Activated CD8-positive, alpha-beta memory T cell treated with anti-CD3 and anti-CD28 coated beads, Interleukin-2, amount 10 ng/mL, durations not matched to agents 7 days and 5 days (primary cell): ENCODE measurements at places on chromosomes 3 and 15.

DNA sequence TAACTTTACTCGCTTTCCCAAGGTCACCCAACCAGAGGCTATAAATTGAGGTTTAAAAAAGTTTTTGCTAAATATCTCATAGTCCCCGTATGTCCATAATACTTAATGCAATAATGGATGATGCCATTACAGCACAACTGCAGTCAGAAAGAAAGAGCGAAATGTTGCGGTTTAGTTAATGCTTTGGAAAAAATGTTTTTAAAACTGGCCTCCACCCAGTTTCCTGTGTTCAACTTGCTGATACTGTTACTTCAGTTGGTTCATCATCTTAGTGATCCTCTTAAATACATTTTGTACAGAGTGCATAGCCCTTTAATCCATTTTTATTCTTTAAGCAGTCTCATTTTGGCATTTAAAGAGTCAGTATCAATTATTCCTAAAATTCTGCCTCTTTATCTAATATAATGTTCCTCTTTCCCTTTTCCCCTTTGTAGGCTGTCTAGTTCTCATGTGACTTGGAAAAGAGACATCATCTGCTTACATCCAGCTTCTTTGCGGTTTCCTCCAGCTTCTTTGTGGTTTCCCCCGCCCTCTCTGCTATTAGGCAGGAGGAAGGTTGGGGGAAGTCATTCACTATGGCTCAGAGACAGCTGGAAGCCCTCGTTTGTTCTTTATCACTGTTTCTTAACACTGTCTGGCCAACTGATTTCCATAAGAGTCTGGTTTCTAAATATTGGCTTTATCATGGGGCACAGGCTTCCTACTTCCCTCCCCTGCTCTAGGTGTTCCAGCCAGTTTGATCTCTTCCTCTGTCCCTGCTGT is 154.3 kb downstream of the GOLIM4 start:
- H3K4me3 ChIP-seq = no peak overlapping the region
- no peak for DNase-seq
- H3K36me3 ChIP-seq = no peaks in the 10 kb centered on the region
- H3K4me1 ChIP-seq = no peaks in the 10 kb centered on the region
- no peak overlapping the region for H3K27ac ChIP-seq
- peaks cover 4% of the 10 kb centered on the region for H3K27me3 ChIP-seq

DNA sequence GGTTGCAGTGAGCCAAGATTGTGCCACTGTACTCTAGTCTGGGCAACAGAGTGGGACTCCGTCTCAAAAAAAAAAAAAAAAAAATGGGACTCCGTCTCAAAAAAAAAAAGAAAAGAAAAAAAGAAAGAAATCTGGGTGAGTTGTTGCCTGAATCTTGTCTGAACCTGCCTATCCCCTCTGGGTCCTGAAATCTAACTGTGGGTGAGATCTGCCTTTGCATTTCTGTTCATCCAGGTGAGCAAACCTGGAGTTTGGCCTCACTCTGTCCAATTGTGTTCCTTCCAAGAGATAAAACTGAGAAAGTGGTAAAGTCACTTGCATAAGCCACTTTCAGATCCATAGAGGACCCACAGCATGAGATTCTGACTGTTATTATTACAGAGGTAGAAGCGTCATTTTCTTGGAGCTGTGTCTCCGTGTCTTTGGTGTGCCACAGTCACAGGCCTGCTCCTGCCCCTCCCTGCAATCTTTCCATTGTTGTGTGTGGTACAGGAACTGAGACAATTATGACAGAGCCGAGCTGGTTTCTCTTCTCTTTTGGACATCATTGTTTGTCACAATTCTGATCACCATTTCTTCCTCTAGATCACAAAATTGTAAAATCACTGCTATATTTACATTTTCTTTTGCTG is 235.9 kb downstream of the LPP start:
- DNase-seq = peak; percentile 61
- H3K4me1 ChIP-seq = peaks cover 18% of the 10 kb centered on the region
- H3K27me3 ChIP-seq = no peaks in the 10 kb centered on the region
- H3K4me3 ChIP-seq = no peak overlapping the region
- H3K36me3 ChIP-seq = peaks cover 3% of the 10 kb centered on the region

DNA sequence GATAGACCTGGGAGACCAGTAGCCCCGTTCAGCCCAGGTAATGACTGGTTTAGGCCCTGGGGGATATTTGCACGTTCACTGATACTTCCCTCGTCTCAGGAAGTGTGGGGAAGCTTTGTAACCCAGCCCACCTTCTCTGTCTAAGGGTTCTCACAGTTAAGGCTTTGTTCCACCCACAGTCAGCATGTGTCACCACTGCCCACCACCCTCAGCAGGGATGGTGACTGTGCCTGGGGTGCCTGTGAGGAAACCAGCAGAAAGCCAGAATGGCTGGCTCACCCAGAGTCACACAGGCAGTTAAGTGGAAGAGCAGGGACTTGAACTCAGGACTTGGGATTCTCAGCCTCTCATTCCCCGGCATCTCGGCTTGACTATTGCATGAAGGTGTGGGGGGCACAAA is 5.2 kb downstream of the KBTBD13 start:
- H3K4me1 ChIP-seq = peaks cover 22% of the 10 kb centered on the region
- no peak overlapping the region for H3K4me3 ChIP-seq
- no peaks in the 10 kb centered on the region for H3K36me3 ChIP-seq
- DNase-seq = no peak
- H3K27me3 ChIP-seq = peaks cover 53% of the 10 kb centered on the region

GRCh38 chr3:187888701-187889100 is 143.4 kb upstream of the BCL6 start:
- H3K36me3 ChIP-seq = peaks cover 12% of the 10 kb centered on the region
- H3K27me3 ChIP-seq = peaks cover under 1% of the 10 kb centered on the region
- DNase-seq = no peak
- peaks cover 10% of the 10 kb centered on the region for H3K4me1 ChIP-seq

GRCh38 chr3:192054881-192055280 is 593.9 kb downstream of the PYDC2 start:
- no peak overlapping the region for H3K4me3 ChIP-seq
- no peaks in the 10 kb centered on the region for H3K36me3 ChIP-seq
- no peak for DNase-seq

DNA sequence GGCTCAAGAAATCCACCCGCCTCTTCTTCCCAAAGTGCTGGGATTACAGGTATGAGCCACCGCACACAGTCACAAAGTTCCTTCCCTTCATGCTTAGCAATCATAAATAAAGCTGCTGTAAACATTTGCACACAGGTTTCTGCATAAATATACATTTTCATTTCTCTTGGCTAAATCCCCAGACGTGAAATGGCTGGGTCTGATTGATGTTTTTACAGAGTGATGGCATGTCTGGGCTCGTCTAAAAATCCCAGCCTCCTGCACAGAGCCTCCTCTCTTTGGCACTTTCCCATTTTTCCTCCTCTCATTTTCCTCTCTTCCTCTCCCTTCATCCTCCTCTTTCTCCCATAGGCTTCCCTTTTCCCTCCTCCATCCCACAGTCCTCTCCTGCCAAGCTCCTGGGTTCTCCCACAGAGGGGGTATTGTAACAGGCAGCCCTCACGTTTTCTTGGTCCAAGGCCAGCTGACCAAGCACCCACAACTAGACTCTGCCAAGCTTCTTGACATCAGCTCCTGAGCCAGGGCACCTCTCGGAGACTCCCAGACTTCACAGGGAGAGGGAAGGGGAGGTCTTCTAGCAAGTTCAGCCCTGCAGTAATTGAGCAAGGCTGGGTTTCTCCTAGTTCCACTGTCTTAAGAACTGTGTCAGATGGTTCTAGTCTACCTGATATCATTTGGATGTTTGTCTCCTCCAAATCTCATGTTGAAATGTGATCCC is 10.5 kb upstream of the PLA2G4E start:
- peaks cover 32% of the 10 kb centered on the region for H3K27me3 ChIP-seq
- no peak overlapping the region for H3K27ac ChIP-seq
- no peaks in the 10 kb centered on the region for H3K36me3 ChIP-seq
- no peak overlapping the region for H3K4me3 ChIP-seq

GRCh38 chr3:64070704-64071103 is 47.4 kb upstream of the PSMD6 start:
- no peak overlapping the region for H3K4me3 ChIP-seq
- no peak for DNase-seq
- H3K27ac ChIP-seq = no peak overlapping the region
- peaks cover 37% of the 10 kb centered on the region for H3K27me3 ChIP-seq
- no peaks in the 10 kb centered on the region for H3K36me3 ChIP-seq

DNA sequence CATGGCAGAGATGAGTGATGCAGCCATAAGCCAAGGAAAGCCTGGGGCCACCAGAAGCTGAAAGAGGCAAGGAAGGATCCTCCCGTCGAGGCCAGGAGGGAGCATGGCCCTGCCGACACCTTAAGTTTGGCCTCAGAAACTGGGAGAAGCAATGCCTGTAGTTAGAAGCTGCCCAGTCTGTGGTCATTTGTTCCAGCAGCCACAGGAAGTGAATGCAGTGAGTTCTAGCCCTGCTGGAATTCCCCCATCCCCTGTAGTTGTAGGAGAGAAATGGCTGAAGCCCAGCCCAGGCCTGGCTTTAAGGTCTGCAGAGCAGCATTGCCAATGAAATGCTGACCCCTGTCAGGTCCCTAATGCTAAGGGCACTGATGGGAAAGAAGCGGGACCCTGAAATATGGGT is 12.2 kb upstream of the CHSY1 start:
- peaks cover 14% of the 10 kb centered on the region for H3K27me3 ChIP-seq
- no peak overlapping the region for H3K27ac ChIP-seq

DNA sequence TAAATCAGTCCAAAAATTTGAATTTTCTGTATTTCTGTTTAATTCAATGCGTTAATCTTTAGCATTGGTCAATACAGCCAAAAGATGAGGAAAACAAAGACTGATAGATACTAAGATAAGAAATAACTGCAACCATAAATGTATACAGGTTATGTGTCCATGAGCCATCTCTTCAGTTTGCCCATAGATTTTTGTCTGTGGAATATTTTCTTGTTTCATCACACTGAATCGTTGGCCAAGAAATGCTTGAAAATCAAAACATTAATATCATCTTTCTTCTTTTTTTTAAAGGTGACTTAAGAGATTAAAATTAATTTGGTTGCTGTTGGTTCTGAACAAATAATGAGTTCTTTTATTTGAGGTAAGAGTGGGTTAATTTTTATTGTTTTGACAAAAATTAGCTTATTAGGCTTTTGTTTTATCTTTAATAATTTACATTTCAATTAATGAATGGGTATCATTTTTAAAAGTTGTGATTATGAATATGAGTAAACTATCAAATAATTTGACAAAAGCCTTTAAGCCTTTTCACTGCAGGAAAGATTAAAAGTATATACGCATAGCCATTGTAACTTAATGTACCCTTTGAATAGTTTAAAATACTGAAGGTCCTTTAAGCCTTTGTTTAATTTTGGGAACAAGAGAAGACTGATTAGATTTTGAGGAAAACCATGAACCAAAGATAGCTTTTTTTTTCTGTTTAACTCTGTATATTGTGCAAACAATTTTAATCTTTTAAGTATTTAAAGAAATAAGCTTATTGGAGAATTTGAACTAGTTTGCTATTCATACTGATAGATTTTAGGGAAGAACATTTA is 14.7 kb upstream of the CHD2 start:
- no peak for DNase-seq
- H3K36me3 ChIP-seq = peaks cover 59% of the 10 kb centered on the region
- no peaks in the 10 kb centered on the region for H3K27me3 ChIP-seq
- H3K27ac ChIP-seq = peak overlapping the region; percentile 97

- no peak for DNase-seq
- H3K4me1 ChIP-seq = peaks cover 9% of the 10 kb centered on the region
- no peak overlapping the region for H3K4me3 ChIP-seq
- H3K27ac ChIP-seq = no peak overlapping the region
Observed at GRCh38 chr3:126516152-126516935, 1.2 kb downstream of the UROC1 start.

DNA sequence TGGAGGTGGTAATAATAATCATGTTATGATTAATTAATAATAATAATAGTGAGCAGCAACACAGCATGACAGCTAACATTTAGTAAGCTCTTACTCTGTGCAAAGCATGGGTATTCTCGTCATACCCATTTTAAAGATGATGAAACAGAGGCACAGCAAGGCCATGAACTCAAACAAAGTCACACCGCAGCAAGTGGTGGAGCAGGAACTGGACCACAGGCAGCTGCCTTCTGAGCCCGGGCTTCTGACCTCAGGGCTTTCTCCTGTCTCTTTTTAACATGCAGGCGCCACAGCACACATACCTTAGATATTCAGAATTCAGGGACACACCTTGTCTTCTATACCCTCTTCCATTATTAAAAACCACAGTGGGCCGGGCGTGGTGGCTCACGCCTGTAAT is 50.7 kb upstream of the SPATA12 start:
- H3K4me1 ChIP-seq = peaks cover 13% of the 10 kb centered on the region
- no peak overlapping the region for H3K4me3 ChIP-seq
- peaks cover 7% of the 10 kb centered on the region for H3K27me3 ChIP-seq
- H3K36me3 ChIP-seq = no peaks in the 10 kb centered on the region

GRCh38 chr15:60972301-60972700 is 256.8 kb downstream of the RORA start:
- no peaks in the 10 kb centered on the region for H3K36me3 ChIP-seq
- H3K4me3 ChIP-seq = no peak overlapping the region
- no peak overlapping the region for H3K27ac ChIP-seq

GRCh38 chr15:78306176-78306774 is 6.9 kb upstream of the SKIC8 start:
- no peaks in the 10 kb centered on the region for H3K36me3 ChIP-seq
- H3K27me3 ChIP-seq = peaks cover 14% of the 10 kb centered on the region
- no peak for DNase-seq
- no peak overlapping the region for H3K27ac ChIP-seq
- no peak overlapping the region for H3K4me3 ChIP-seq

GRCh38 chr15:82530606-82531379 is 9.5 kb downstream of the RPS17 start:
- H3K27ac ChIP-seq = peak overlapping the region; percentile 6
- peak overlapping the region; percentile 31 for H3K4me3 ChIP-seq
- peaks cover 17% of the 10 kb centered on the region for H3K36me3 ChIP-seq
- H3K27me3 ChIP-seq = peaks cover 7% of the 10 kb centered on the region

DNA sequence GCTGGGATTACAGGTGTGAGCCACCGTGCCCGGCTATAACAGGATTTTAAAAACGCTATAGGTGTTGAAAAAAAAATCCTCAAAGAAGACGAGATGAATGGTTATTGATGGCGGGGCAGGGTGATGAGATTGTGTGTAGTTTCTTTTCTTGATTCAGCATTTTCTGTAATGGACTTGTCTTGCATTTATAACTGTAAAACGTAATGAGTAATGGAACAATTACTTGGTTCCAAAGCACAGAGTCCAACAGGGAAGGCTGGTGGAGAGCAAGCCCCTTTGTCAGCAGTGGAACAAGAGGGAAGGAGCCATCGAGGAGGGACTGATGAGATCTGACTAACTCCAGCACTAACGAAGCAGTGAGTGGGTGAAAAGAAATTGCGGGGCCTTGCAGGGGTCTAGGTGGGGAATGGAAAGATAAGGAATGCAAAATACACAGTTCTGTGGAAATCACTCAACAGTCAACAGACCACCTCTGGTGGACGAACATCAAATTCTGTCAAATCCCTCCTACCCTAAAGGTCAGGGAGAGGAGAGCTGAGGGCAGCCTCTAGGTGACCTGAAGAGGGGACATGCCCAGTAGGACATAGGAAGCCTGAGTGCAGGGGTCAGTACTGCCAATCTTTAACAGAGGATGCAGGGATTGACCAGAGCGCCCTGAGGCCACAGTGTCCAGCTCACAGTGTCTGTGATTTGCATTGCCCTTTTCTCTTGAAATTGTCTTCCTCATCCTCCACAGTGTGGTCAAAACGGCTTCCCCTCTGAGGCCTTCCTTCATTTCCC is 23.1 kb upstream of the CDCP1 start:
- H3K27ac ChIP-seq = no peak overlapping the region
- peaks cover 29% of the 10 kb centered on the region for H3K4me1 ChIP-seq
- DNase-seq = no peak
- peaks cover 2% of the 10 kb centered on the region for H3K27me3 ChIP-seq
- no peak overlapping the region for H3K4me3 ChIP-seq
